ENCODE measurements at places on chromosomes 3 and 15.

GRCh38 chr3:19891740-19892139, 42.3 kb downstream of the EFHB start:
- DNase-seq, result no peak

GRCh38 chr15:100060276-100060926, 281.4 kb downstream of the ADAMTS17 start:
- DNase-seq, result no peak

DNA sequence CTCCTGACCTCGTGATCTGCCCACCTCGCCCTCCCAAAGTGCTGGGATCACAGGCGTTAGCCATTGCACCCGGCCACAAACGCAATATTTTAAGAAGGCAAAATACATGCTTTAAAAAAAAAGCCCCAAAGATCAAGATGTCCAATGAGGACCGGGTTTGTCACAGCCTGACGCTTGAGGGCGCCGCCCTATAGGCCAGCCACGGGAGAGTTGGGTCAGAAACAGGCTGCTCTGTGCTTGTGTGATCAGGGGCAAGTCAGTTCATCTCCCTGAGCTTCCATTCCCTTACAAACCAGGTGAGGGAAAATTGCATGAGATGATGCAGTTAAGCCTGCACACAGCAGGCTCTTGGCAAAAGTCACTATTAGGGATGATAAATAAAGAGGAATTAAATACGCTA, 23.9 kb downstream of the FAM174B start:
- no peak for DNase-seq

GRCh38 chr15:95168951-95169431, 937.6 kb downstream of the MCTP2 start:
- no peak for DNase-seq

DNA sequence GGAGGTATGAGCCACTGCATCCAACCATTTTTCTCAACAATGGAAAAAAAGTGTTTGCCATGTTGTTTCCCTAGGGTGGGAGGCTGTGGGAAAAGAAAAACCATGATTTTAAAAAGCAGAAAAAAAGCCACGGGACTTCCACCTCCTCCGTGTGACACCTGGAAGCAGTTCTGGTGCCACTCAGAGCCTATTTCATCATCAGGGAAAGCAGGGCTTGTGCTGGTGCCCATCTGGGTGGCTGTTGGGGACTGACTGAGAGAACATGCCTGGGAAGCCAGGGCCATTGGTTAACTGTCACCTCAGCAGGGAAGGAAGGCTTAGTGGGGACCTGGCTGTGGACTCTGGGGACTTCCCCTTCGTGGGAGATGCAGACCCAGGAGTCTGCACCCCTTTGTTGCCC, 7.3 kb downstream of the RNU5B-1 start:
- DNase-seq, result no peak

- no peak for DNase-seq
Measured at GRCh38 chr3:191523148-191523547, 62.2 kb downstream of the PYDC2 start.

DNA sequence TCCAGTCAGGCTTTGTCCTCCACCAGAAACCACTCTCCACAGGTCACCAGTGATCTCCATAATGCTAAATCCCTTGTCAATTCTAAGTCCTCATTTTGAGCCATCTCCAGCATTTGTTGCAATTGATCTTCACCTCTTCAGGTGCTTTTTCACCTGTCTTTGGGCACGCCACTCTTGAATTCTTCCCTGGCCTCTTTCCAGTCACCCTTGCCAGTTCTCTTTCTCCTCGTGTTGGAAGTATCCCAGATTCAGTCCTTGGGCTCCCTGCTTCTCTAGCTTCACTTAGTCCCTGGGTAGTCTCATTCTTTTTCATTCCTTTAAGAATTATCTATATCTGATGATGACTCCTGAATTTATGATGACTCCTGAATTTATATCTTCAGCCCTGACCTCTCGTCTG, 37.5 kb downstream of the MAPK6 start:
- DNase-seq, result no peak

DNA sequence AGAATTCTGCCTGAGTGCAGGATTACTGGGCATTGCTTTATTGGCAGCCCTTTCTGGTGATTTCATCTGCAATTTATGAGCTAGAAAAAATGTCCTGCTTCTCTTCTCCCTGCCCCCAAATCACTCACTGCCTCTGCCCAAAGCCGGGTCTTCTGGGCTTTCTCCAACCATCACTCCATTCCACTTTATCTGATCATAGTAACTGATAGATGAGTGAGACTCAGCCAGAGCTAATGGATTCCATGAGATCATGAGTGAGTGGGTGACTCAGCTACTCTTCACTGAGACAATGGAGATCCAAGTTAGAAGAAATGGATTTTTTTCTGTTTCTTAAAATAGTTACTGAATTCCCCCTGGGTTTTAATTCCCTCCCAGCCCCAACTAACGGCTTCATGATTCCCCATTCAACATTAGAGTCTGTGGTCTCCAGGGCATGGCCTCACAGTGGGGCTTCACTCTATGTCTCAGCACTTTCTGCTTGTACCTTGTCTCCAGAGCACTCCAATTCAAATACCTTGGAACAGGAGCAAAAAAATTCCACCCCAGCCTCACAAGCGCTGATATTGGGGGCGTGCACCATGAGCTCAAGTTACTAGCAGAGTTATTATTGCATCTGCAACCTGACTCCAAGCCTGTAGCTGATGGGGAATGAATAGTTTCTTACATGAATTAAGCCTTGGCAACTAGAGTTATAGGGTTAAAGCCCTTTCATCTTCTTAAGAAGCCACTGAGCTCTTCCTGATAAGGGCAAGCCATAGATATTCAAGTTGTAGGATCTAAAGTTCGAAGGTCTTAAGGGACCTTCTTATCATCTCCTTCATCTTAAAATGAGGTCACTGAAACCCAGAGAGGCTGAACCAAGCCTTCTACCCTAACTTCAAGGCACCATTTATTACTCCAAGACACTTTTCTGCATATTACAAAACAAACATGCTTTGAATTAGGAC, 85.9 kb downstream of the AGBL1 start:
- DNase-seq, result no peak

DNA sequence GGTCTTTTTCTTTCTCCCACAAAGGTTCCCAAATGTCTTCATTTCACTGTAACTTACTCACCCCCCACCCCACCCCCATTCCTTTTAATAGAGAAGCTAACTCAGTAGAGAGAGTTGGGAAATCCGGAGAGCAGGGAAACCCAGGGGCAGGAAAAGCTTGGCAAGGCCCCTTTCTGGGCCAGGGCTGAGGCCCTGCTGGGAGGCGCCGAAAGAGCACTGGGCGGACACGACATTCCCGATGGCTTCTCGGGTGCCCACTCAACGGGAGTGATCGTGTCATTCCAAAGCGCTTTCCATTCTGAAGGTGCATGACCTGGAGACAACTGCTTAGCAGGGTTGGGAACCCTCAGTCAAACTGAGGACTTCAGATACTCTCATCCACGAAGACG, 1.6 kb upstream of the DALRD3 start:
- DNase-seq, result no peak

- no peak for DNase-seq
Measured at GRCh38 chr3:190305406-190305805, 16.8 kb downstream of the CLDN1 start.

DNA sequence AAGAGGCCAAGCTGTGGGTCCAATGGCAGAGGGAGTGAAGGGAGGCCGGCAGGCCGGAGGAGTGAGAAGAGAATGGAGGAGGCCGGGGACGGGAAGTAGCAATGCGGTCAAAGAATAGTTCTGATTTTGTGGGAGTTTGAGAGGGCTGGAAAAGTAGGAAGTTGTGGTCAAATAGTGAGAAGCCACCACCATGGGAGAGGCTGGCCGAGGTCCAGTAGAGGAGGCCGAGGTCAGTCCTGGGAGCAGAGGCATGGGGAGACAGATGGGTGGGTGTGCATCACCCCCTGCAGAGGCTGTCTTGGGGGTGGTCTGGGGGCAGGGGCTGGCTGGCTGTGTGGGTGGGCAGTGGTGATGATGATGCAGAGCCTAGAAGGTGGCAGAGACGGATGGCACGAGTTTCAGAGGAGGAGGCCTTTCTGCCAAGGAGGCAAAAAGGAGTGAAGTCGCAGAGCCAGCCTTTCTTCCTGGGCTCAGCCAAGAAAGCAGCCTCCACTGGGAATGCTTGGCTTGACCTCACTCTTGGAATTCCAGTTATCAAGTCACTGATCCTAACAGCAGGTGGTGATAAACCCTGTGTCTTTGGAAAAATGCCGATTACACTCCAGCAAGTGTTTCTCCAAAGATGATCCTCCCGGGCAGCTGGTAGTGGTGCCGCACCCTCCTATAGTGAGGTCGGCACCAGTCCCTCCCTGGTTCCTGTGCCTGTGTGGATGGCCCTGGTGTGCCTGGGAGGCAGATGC, 57.3 kb downstream of the ARNT2 start:
- no peak for DNase-seq

GRCh38 chr15:66872405-66872804, 170.4 kb downstream of the SMAD6 start:
- no peak for DNase-seq

GRCh38 chr15:101710806-101711205, 13.5 kb downstream of the TARS3 start:
- DNase-seq, result no peak

GRCh38 chr3:40891186-40891585, 308.1 kb upstream of the CTNNB1 start:
- no peak for DNase-seq

- no peak for DNase-seq
Measured at GRCh38 chr3:117696851-117697407, 987.4 kb downstream of the TUSC7 start.

DNA sequence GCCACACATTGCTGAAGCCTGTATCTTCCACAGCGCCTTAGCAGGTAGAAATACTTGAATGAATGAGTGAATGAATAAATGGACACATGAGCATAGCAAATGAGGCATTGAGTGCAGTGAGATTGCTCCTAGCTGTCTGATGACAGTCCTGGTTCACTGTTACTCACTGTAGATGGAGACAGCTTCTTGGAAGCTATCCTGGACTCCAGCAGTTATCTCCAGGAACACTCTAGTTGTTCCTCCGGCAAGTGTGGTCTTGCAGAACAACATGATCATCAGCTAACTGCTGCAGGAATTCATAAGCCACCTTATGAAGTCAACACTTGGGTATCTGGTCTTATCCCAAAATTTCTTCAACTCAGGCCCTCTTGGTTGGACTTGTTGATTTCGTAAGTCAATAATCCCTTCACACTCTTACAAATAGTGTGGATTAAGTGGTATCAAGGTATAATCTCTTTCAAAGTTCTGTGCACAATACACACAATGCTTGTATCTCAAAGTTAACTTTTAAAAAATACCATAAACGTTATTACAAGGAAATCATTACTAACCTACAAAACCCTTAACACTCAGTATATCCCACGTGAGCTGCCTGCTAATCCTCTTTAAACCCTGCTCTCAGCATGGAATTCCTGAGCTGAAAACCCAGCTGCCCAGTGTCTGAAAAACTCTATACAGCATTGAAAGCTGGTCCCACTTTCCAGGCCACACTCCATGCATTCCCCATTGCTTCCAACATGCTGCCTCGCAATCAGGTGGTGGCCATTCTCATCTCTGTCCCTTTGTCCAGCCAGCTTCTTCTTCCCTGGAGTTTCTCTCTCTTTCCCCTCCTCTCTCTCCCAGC, 14.4 kb upstream of the ZBTB38 start:
- no peak for DNase-seq

DNA sequence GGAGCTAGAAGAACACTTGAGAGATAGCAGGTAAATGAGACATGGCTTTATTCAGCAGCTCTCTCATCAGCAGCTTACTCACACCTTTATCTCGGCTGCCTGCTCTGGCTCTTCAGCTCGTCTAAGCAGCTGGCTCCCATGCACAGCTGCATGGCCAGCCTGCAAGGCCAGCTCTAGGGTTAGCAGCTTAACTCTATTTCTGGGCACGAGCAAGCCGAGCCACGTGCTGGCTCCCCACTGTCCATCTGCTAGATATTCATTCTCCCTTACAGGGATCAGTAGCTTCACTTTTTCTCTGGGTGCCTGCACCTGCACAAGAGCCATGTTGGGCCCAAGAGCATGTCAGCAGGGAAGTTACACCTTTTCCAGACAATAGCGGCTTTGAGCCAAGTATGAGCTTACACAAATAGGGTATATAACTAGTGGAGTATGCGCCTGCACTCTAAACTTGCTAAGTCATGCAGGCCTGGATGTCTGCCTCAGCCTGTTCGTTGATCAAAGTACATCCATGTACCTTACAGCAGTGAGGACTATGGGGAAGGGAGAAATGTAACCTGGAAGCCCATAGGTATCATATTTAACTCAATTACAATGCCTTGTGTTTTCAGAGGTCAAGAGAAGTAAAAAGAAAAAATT, 174.9 kb upstream of the SNTN start:
- DNase-seq, result no peak

DNA sequence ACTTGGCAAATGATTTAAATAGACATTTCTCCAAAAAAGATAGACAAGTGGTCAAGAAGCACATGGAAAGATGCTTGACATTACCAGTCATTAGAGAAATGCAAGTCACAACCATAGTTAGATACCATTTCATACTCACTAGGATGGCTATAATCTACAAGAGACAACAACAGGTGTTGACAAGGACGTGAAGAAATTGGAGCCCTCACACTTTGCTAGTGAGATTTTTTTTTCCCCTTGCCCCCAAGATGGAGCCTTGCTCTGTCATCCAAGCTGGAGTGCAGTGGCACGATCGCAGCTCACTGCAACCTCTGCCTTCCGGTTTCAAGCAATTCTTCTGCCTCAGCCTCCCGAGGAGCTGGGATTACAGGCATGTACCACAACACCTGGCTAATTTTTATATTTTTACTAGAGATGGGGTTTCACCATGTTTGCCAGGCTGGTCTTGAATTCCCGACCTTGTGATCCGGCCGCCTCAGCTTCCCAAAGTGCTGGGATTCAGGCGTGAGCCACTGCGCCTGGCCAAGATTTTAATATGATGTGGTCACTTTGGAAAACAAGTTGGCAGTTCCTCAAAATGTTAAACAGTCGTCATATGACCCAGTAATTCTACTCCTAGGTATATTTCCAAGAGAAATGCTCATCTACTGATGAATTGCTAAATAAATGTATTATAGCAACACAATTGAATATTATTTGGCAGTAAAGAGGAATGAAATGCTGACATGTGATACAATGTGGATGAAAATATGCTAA, 103.3 kb downstream of the ATG7 start:
- DNase-seq, result no peak

GRCh38 chr15:32060706-32061105, 30.4 kb downstream of the CHRNA7 start:
- no peak for DNase-seq

DNA sequence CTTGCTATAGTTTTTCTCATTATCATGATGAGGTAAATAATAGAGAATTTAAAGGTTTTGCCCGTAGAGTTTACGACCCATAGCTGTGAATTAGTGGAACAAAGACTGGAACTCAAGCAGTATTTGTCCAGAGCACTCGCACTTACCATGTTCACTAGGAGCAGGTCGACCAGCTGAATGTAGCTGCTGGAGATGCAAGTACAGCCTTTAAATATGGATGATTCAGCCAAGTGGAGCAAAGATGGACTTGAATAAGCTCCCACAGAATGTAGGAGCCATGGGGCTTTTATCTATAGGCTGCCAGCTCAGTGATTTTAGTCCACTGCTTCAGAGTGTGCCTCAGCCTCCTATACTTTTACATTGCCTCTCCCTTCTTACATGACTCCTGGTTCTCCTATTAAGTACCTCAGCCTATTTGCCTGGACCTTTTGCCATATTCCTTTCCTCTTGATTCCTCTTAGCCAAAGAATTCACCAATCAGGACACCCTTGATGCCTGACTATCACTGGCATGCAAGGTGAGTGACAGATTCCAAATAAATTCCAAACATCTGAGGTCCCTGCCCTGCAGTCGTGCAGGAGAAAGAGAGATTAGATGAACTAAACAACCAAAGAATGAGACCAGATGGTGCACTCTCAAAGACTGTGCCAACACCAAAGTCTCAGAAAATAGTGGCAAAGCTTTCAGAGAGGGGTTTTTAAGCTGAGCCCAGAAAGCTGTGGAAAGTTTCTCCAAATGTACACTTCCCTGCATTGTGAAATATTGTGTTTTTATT, 3.9 kb downstream of the MKRN3 start:
- DNase-seq, result no peak
